Osteoblast (primary cell): ENCODE measurements at places on chromosomes 11 and 22. TPM values are rescaled to one million over a fixed set of nuclear protein-coding genes. Genes with fewer than 3 reads are reported as not detected.

GRCh38 chr11:10064828-10065227 lies 229.2 kb downstream of the SBF2 start:
- H3K4me1 ChIP-seq: no peaks in the 10 kb centered on the region
- no peak for DNase-seq
- H3K27me3 ChIP-seq: no peaks in the 10 kb centered on the region
- no peak overlapping the region for H3K4me3 ChIP-seq

The KCTD14 gene
- 0.29 and 0.36 TPM in 2 replicates for total RNA-seq

The KREMEN1 gene
- total RNA-seq: 6.5 and 7.7 TPM in 2 replicates

GRCh38 chr11:27025957-27026733 lies 14.5 kb upstream of the BBOX1 start:
- no peak overlapping the region for H3K4me3 ChIP-seq
- H3K4me1 ChIP-seq: peaks cover 4% of the 10 kb centered on the region
- DNase-seq: no peak
- no peaks in the 10 kb centered on the region for H3K27me3 ChIP-seq
- H3K36me3 ChIP-seq: no peaks in the 10 kb centered on the region
- H3K27ac ChIP-seq: no peak overlapping the region

GRCh38 chr22:37187891-37188761 lies at the start of gene C1QTNF6:
Gene C1QTNF6, minus strand, starts transcription at chr22:37188247. Its CDS starts 34 bp downstream, at chr22:37188213.
- no peaks in the 10 kb centered on the region for H3K27me3 ChIP-seq
- H3K27ac ChIP-seq: peak within 1 kb of the TSS; percentile 86
- H3K4me3 ChIP-seq: peak within 1 kb of the TSS; percentile 70
- peak; percentile 41 for DNase-seq
- no peaks in the 10 kb centered on the region for H3K36me3 ChIP-seq

The MAFF gene
- 16.5 and 22.4 TPM in 2 replicates for total RNA-seq

The OR8A1 gene
- total RNA-seq: not detected in 2 replicates

The OVOL1 gene
- total RNA-seq: not detected in 2 replicates

The SYT13 gene
- total RNA-seq: under 0.01 TPM in 2 replicates

DNA sequence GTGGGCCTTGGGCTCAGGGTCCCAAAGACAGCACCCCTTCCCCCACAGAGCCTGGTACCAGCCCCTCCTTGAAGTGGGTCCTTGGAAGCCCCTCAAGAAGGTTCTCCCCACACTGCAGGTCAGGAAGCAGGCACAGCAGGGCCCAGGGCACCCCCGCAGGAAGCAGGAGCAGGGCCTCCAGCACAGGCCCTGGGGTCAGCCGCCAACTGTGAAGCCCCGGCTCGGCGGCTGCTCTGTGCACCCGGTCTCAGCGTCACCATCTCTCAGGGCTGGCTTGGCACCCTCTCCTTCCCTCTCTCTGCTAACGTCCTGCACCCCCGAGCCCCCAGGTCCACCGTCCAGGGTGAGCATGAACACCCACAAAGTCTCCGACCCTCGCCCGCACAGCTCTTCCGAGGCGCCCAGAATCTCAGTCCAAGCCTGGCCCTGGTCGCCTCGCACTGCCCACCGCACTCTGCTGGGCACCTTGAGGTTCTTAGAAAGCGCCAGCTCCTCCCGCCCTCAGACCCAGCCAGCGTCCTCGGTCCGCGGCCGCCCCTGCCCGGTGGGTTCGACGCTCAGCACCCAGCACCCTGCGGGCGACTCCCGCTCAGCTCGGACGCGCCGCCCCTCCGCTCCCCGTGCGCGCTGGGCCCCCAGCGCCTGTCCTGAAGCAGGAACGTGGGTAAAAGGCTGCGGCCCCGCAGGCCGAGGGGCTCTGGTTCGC lies 1.4 kb upstream of the SIGIRR start:
- no peak for DNase-seq
- H3K27me3 ChIP-seq: peaks cover 15% of the 10 kb centered on the region
- peak overlapping the region; percentile 60 for H3K4me3 ChIP-seq
- no peaks in the 10 kb centered on the region for H3K36me3 ChIP-seq

DNA sequence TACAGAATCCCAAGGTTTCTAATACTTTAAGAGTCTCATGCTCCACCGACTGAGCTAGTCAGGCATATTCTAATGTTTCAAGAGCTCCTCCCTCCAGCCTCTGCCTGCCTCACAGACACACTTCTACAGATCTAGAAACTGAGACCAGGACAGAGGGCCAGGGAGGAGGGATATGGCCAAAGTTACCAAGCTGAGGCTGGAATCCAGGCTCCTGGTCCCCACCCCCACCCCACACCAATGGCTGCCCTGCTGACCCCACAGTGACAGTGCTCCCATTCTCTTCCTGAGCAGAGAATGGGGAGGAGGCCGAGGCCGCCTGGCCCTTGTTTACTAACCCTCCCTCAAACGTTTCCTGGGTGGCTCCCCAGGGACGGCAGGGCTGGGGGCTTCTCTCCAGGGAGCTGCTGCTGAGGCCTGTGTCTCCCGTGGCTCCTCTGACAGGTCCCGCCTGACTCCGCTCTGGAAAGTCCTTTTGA lies 2.2 kb downstream of the PLEKHB1 start:
- no peak overlapping the region for H3K27ac ChIP-seq
- H3K36me3 ChIP-seq: no peaks in the 10 kb centered on the region
- H3K4me1 ChIP-seq: no peaks in the 10 kb centered on the region
- no peak overlapping the region for H3K4me3 ChIP-seq
- H3K27me3 ChIP-seq: peaks cover 9% of the 10 kb centered on the region

DNA sequence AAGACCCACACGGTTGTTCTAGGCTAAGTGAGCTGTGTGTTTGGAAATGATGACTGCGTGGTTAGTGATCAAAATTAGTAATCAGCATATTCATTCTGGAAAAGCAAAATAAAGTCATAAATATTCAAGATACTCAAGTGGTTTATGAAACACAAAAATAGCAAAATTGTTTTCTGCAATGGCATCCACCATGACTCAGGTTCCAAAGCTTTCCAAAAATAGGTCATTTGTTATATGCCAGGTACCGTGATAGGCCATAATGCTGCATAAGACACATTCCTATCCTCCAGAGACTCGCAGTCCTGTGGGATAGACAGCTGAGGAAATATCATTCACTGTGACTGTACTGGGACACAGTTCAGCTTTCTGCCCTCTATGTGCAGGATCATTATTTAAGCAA lies 2.4 kb upstream of the ATL3 start:
- H3K36me3 ChIP-seq: no peaks in the 10 kb centered on the region
- H3K4me1 ChIP-seq: peaks cover 33% of the 10 kb centered on the region
- H3K27me3 ChIP-seq: no peaks in the 10 kb centered on the region
- DNase-seq: peak; percentile 57
- H3K4me3 ChIP-seq: no peak overlapping the region
- H3K27ac ChIP-seq: peak overlapping the region; percentile 3

The DDX6 gene
- 116 and 122 TPM in 2 replicates for total RNA-seq

DNA sequence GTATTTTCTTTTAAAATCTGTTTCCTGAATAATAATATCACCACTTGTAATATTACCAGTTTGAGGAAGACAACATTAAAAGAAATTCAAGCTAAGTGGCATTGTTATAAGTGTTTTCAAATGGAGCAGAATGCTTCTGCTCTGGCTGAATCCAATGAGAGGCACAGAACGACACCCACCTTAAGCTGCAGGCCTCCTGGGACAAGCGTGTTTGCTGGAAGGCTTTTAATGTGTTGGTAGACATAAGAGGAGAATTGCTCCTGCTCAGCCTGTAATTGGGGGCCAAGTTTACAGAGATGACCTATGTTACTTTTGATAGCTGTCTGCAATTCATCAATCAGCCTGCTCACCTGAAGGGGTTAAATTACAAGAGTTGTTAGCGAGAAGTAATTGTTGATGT lies 242.2 kb downstream of the DCDC1 start:
- DNase-seq: no peak
- no peaks in the 10 kb centered on the region for H3K36me3 ChIP-seq
- H3K27me3 ChIP-seq: no peaks in the 10 kb centered on the region
- no peaks in the 10 kb centered on the region for H3K4me1 ChIP-seq

- no peaks in the 10 kb centered on the region for H3K4me1 ChIP-seq
- H3K4me3 ChIP-seq: no peak overlapping the region
- no peaks in the 10 kb centered on the region for H3K27me3 ChIP-seq
- H3K27ac ChIP-seq: no peak overlapping the region
These were observed 2.7 kb downstream of the CD5 start for GRCh38 chr11:61104963-61105362.

DNA sequence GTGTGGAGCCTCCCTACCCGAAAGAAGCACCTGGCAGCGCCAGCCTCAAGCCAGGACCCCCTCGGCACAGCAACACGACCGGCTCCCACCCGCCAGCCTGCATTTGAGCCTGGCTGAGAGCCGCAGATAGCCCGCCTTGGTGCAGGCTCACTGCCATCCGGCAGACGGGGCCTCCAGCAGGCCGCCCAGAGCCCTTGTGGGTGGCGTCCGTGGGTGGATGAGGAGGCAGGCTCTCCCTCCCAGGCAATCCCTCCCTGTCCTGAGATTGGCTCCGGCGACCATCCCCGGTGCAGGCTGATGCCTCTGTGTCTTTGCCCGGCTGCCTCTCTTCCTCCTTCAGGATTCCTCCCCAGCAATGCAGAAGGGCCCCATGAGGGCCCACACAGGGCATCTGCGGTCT lies 1527.9 kb downstream of the BRD1 start:
- no peaks in the 10 kb centered on the region for H3K27me3 ChIP-seq
- no peak for DNase-seq
- no peak overlapping the region for H3K27ac ChIP-seq

GRCh38 chr11:76303399-76303798 lies 77.5 kb downstream of the THAP12 start:
- peaks cover 19% of the 10 kb centered on the region for H3K27me3 ChIP-seq
- H3K27ac ChIP-seq: no peak overlapping the region
- H3K4me3 ChIP-seq: no peak overlapping the region

The NPAS4 gene
- 0.36 TPM in 1 of 2 replicates, not detected in the other for total RNA-seq

GRCh38 chr11:78773077-78773476 lies 198.4 kb upstream of the NARS2 start:
- H3K27me3 ChIP-seq: no peaks in the 10 kb centered on the region
- H3K4me1 ChIP-seq: no peaks in the 10 kb centered on the region
- no peak overlapping the region for H3K27ac ChIP-seq
- no peaks in the 10 kb centered on the region for H3K36me3 ChIP-seq
- H3K4me3 ChIP-seq: no peak overlapping the region

The APLP2 gene
- total RNA-seq: 326 and 331 TPM in 2 replicates

- no peaks in the 10 kb centered on the region for H3K27me3 ChIP-seq
- H3K36me3 ChIP-seq: no peaks in the 10 kb centered on the region
- H3K27ac ChIP-seq: no peak overlapping the region
- DNase-seq: no peak
- H3K4me1 ChIP-seq: no peaks in the 10 kb centered on the region
- H3K4me3 ChIP-seq: no peak overlapping the region
These were observed 160.1 kb upstream of the NECTIN1 start for GRCh38 chr11:119889111-119889510.

- no peak overlapping the region for H3K27ac ChIP-seq
- H3K36me3 ChIP-seq: no peaks in the 10 kb centered on the region
- no peak for DNase-seq
- no peaks in the 10 kb centered on the region for H3K4me1 ChIP-seq
- H3K4me3 ChIP-seq: no peak overlapping the region
- H3K27me3 ChIP-seq: no peaks in the 10 kb centered on the region
These were observed 137.4 kb downstream of the CADM1 start for GRCh38 chr11:115366826-115367225.

DNA sequence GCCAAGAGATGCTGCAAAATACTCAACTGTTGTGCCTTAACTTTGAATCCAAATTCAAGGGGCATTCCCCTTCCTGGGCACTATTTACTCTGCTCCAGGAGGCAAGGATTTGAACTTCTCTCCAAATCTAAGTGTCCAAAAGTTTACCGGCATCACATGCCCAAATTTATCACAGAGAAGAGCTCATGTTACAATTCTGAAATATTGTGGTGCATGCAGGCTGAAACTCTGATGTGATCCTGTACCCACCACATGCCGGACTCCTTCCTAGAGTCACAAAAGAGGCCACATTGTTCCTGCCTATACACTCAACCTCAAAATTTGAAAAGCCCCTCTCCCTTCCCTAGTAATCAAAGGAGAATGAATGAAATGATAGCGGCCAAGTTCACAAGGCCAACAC lies 1.3 kb downstream of the TRAF6 start:
- DNase-seq: no peak
- peak overlapping the region; percentile 95 for H3K4me3 ChIP-seq
- H3K27ac ChIP-seq: peak overlapping the region; percentile 82
- no peaks in the 10 kb centered on the region for H3K27me3 ChIP-seq
- H3K36me3 ChIP-seq: no peaks in the 10 kb centered on the region
- peaks cover 18% of the 10 kb centered on the region for H3K4me1 ChIP-seq

- peaks cover 43% of the 10 kb centered on the region for H3K27me3 ChIP-seq
- H3K27ac ChIP-seq: no peak overlapping the region
- H3K4me1 ChIP-seq: no peaks in the 10 kb centered on the region
- H3K36me3 ChIP-seq: no peaks in the 10 kb centered on the region
- peak overlapping the region; percentile 30 for H3K4me3 ChIP-seq
These were observed 13.1 kb downstream of the MRGPRG start for GRCh38 chr11:3205261-3206155.

DNA sequence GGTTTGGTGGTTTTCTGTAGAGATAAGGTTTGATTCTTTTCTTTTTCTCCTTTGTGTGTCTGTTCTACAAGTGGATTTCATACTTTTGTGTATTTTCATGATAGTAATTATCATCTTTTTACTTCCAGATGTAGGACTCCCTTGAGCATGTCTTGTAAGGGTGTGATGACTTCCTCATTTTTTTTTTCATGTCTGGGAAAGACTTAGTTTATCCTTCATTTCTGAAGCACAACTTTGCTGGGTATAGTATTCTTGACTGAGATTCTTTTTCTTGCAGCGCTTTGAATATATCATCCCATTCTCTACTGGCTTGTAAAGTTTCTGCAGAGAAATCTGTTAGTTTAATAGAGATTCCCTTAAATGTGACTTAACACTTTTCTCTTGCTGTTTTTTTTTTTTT lies 32.9 kb downstream of the MADD start:
- H3K27ac ChIP-seq: no peak overlapping the region
- no peaks in the 10 kb centered on the region for H3K27me3 ChIP-seq
- peaks cover 34% of the 10 kb centered on the region for H3K36me3 ChIP-seq
- no peak for DNase-seq
- H3K4me1 ChIP-seq: peaks cover 12% of the 10 kb centered on the region
- H3K4me3 ChIP-seq: no peak overlapping the region

- H3K27ac ChIP-seq: peak overlapping the region; percentile 38
- H3K36me3 ChIP-seq: no peaks in the 10 kb centered on the region
- no peaks in the 10 kb centered on the region for H3K27me3 ChIP-seq
- peaks cover 37% of the 10 kb centered on the region for H3K4me1 ChIP-seq
- no peak for DNase-seq
These were observed 261.8 kb upstream of the MTNR1B start for GRCh38 chr11:92707665-92708064.

DNA sequence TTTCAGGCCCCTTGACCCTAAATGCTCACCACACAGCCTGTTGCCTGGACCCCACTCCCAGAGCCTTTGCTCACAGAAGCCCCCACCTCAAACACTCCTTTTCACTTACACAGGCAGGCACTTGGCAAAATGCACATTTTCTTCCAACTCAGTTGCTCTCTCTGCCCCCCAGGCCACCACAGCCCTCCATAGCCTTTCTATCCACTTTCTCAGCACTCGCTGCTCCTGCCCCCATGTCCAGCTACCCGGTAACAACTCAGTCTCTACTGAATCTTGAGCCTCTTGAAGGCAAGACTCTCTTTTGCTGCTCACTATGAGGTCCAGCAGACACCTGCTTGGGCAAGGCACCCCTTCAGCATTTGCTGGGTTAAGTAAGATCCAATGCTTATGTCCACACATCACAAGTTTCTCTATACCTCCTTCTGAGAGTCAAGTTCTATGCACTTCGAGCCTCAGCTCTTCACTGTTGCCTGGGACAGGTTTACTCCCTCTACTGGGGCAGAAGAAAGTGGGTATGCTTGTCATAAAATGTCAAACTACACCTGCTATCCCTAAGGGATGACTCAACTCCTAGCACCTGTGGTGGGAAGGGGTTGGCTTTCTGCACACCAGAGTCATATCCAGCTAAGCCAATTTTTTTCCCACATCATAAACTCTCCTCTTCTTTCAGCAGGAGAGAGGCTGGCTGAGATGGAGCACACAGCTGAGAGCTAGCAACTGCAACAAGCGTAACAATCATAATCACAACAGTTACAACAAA lies 36.9 kb downstream of the MORC2 start:
- H3K36me3 ChIP-seq: peaks cover 86% of the 10 kb centered on the region
- no peak overlapping the region for H3K4me3 ChIP-seq
- no peaks in the 10 kb centered on the region for H3K4me1 ChIP-seq
- H3K27ac ChIP-seq: no peak overlapping the region
- no peaks in the 10 kb centered on the region for H3K27me3 ChIP-seq

The CYB5R3 gene
- total RNA-seq: 84.3 and 86.9 TPM in 2 replicates
